ENCODE measurements at places on chromosomes 7 and 10.

GRCh38 chr7:33792041-33792440, 113.3 kb upstream of the BMPER start:
- DNase-seq, result no peak

- no peak for DNase-seq
These were observed 54.4 kb upstream of the CCDC6 start for GRCh38 chr10:59960751-59961150.

GRCh38 chr10:132528064-132528691, 9.4 kb upstream of the INPP5A start:
- DNase-seq, result peak; percentile 60

GRCh38 chr7:131355917-131356777, 28.5 kb downstream of the MKLN1 start:
- DNase-seq, result no peak

DNA sequence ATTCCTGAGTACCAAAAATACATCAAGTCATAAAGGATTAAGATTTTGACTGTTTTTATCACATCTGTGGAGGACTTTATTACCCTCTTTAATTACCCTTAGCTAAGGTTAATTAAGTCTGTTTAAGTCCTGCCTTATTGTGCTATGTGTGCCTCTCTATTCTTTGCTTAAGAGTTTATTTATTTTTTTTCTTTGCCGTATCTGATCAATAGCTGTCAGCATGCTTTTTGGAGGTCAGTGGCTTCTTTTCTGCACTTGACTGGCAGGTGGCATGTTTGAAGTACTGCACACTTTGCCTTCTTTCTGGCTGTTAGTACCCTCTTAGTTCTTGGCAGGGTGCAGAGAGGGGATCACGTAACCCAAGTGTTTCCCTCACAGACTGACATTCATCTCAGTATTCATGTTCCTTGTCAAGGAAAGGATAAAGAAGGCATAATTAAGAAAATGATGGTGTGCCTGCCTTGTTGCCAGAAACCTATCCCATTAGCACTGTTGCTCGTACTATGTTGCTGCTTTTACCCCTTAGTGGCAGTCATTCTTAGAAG, 225.8 kb downstream of the EXOC4 start:
- no peak for DNase-seq

All from right hindlimb (tissue), 1 donor.